ENCODE measurements at places on chromosomes 1 and 21.

DNA sequence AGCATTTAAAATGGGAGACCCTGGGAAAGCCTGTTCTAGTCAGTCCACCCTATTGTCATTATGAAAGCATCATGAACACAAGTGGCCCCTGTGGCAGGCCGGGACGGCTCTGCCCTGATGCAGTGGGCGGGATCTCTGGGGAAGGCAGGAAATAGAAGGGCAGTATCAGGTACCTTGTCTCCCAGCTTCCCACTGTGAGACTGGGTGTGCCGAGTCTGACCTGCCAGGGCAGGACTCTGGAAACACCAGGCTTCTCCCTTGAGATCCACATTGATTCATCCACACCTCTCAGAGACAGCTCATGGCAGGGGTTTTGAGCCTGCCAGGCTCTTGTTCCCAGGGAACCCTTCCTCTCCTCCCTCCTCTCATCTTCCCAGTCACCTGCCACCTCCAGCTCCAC is 24.5 kb upstream of the GNPAT start:
- no peak for DNase-seq

DNA sequence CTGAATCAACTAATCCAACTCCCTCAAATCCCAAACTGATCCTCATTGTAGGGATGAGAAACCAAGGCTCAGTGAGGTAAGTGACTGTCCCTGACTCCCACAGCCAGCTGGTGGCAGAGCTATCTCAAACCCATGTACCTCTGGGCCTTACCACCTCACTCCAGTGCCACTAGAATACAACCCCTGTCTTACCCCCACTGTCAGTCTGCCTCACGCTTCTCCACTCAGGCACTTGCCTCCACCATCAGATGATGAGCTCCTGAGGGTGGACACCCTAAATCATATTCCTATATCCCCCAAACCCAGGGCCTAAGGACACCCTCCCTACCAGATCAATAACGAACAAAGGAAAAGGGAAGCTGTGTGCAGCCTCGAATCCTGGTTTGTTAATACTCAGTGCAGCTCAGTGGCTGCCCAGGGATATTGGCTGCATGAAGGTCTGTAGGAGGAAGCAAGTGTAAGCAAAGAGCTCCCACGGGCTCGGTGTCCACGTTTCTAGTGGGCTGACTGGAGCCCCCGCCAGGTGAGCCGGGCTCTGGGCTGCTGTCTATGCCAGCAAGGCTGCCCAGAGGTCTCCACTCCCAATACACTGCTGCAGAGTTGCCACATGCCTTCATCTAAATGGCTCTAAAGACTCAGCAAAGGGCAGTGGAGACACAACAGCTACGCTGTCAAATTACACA is 533.4 kb downstream of the MATN1 start:
- DNase-seq, result no peak

- peak; percentile 68 for DNase-seq
Measured at GRCh38 chr1:115337633-115338456, at the start of gene NGF. Gene NGF (minus strand): TSS chr1:115338249. CDS start chr1:115286795, 51,454 bp downstream.

DNA sequence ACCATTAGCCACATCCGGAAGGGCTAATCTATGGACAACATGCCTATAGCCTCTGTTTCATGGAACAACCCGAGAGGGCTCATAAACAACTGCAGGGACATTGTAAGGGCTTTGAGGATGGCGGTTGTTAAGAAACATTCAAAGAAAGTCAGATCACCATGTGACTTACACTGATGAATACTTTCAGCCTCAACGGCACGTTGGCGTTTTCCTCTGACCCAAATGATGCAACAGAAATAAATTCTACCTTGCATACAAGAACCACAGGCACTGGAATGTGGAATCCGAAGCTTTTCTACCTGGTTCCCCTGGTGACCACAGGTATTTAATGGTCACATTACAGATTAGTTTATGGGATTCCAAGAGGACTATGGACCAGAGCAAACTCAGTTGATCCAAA is 107.0 kb downstream of the CLIC6 start:
- DNase-seq, result no peak

DNA sequence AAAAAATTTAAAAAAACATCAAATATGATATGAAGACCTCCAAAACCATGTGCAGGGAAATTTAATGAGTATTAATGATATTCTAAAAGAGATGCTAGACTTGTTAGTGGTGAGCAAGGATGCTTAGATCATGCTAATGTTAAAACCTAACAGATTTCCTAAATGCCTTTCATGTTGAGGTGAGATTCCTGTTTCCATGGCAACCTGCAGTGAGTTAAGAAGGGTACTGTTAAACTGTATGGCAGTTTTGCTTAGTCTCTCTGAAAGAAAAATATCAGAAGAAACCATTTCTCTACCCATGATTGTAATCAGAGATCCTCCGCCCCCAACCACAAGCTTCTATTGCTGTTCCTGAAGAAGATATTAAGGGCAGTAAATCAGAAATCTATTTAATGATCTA is 321.6 kb upstream of the LRRC7 start:
- no peak for DNase-seq

GRCh38 chr21:28516991-28517592 is 475.6 kb downstream of the LTN1 start:
- DNase-seq, result no peak

- no peak for DNase-seq
Measured at GRCh38 chr1:61330018-61330417, 247.7 kb downstream of the NFIA start.

GRCh38 chr1:172547071-172547470 is 14.1 kb downstream of the SUCO start:
- DNase-seq, result no peak

- DNase-seq, result no peak
Measured at GRCh38 chr1:53254011-53254640, 15.8 kb upstream of the MAGOH start.

GRCh38 chr21:37389456-37389855 is 22.9 kb downstream of the DYRK1A start:
- DNase-seq, result no peak

GRCh38 chr21:44742418-44743153 is 31.2 kb upstream of the TSPEAR start:
- no peak for DNase-seq

- peak; percentile 90 for DNase-seq
Measured at GRCh38 chr1:19918057-19918456, 5.4 kb downstream of the PLA2G2E start.

DNA sequence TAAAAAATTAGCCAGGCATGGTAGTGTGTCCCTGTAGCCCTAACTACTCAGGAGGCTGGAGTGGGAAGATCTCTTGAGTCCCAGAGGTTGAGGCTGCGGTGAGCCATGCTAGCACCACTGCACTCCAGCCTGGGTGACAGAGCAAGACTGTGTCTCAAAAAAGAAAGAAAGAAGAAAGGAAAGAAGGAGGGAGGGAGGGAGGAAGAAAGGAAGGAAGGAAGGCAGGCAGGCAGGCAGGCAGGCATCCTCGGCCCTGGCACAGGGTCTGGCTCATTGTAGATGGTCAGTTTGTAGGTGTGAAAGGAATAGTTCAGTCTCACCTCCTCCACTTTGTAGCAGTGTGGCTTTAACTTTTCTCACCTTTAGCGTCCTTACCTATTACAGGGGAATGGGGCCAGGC is 25.0 kb downstream of the NAV1 start:
- DNase-seq, result no peak

- DNase-seq, result no peak
Measured at GRCh38 chr21:34916446-34916845, 132.7 kb downstream of the RUNX1 start.

GRCh38 chr21:32469628-32470027 is 57.1 kb downstream of the EVA1C start:
- DNase-seq, result no peak

DNA sequence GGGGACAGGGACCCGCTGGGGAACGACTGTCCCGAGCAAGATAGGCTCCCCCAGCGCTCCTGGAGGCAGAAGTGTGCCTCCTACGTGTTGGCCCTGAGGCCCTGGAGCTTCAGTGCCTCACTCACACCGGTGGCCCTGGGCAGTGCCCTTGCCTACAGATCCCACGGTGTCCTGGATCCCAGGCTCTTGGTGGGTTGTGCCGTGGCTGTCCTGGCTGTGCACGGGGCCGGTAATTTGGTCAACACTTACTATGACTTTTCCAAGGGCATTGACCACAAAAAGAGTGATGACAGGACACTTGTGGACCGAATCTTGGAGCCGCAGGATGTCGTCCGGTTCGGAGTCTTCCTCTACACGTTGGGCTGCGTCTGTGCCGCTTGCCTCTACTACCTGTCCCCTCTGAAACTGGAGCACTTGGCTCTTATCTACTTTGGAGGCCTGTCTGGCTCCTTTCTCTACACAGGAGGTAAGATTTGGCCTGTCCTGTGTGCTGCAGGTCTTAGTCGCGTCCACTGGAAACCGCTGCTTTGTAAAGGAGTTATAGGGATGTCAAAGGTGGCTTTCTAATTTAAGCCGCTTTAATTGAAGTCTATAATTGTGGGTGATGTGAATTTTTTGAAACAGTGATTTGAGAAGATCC is 717 bp downstream of the UBIAD1 start:
- DNase-seq, result no peak

DNA sequence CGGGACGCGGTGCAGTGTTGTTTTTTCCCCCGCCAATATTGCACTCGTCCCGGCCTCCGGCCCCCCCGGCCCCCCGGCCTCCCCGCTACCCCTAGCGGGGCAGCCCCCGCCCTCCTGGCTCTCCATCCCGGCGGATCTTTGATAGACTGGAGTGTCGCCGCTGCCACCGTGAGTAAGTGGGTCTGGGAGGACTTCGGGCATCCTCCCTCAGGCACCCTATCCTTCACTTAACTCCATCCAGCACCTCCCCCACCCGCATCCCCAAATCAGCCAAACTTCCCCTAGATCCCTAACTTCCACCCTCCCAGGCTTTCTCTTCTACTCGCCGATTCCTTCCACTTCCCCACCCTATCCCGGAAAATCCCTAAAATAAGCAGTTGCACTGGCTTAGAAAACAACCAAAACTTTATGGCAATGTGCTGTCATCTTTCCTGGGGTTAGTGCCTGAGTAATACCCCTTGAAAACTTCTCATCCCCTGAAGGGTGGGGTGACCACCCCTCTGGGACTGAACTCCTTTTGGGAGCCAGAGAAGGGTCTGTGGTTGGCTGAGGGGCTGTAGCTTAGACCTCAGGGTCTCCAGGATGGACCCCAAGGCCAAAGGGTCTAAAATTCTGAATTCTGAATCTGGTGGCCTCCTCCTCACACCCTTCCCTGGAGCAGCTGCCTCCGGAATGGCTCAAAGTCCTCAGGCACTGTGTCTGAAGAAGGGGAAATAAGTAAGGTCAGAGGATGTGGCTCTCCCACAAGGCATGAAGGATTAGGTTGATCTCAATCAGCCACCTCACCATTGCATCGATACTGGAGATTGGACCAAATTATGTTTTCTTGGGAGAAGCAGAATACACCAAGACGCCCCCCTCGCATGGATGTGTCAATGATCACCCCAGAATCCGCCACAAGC is 12.2 kb downstream of the THBS3 start:
- DNase-seq, result no peak

DNA sequence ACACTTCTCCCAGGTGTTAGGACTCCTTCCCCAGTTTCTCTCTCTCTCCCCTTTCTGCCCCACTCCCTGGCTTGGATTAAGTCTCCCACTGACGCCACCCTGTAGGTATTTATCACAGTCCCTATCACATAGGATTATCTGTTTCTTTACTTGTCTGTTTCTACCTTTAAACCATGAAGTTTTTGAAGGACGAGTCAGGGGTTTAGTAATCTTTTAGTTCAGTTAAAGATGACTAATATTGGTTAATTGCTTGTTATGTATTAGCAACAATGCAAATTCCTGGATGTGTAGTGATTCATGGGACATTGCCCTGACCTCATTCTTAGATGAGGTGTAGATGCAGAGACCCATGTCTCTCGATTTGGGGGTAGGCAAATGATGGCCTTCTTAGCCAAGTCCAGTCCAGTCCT is 6.4 kb downstream of the LAMC1 start:
- DNase-seq, result no peak
